ENCODE measurements at places on chromosomes 3 and 15. TPM values are rescaled to one million over a fixed set of nuclear protein-coding genes. Genes with fewer than 3 reads are reported as not detected.

The SLCO2A1 gene
- polyA plus RNA-seq, result 25.6 TPM

DNA sequence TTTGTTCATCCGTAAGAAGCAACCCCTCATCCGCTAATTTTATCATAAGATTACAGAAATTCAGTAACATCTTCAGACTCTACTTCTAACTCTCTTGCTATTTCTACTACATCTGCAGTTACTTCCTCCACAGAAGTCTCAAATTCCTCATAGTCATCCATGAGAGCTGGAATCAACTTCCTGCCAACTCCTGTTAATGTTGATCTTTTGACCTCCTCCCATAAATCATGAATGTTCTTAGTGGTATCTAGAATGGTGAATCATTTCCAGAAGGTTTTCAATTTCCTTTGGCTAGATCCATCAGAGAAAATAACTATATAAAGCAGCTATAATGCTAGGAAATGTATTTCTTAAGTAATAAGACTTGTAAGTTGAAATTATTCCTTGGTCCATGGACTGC, 115.1 kb downstream of the TAFA4 start:
- no peak for DNase-seq

The PLA2G4F gene
- polyA plus RNA-seq, result 2.7 TPM

- no peak for DNase-seq
Measured at GRCh38 chr15:70494517-70494851, 268.9 kb downstream of the UACA start.

The STAC gene
- polyA plus RNA-seq, result 1.5 TPM

DNA sequence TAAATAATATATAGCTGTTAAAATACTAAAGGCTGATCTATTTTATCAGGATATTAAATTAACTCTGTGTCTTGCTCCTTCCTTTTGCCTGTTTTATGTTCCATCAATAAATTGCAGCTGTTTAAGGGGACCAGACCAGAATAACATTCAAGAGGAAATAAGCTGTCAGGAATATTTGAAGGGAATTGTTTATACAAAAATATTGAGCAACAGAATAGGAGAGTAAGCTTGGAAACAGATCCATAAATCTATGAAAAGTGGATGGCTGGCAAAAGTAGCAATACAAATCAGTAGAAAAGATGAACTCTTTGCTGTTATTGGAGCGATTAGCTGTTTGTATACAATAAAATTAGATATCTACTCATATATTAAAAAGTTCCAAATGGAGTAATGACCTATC, 36.2 kb upstream of the PLSCR2 start:
- no peak for DNase-seq

- DNase-seq, result no peak
Measured at GRCh38 chr3:182385356-182385755, 407.9 kb upstream of the ATP11B start.

DNA sequence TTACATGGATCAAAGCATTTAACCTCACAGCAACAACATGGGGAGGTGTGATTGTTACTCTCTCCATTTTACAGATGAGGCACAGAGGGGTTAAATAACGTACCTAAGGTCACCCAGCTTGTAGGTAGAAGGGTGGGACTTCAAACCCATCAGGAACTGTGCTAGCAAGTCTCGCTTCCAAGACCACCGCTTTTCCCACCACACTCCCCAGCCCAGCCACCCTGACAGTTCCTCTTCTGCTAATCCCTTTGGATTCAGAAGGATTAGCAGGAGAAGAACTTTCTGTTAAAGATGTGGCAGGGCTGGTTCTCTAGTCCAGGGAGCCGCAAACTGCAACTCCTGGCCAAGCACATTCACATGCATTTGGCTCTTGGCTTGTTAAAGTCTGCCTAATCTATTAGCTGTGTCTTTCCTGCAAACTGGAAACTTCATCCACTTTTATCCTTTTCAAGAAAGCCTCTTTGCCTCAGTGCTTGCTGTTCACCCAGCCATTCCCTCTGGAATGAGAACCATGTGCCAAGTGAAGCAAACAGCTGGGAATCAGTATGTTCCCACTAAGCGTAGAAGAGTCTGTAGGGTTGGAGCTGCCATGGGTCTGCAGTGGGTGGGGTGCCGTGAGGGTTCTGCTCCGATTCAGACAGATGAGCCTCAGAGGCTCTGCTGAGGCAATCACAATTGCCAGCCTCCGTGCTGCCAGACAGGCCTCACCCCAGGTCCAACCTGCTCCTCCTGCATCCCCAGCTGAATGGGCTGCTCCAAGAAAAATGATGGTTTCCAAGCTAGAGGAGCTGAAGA, 44.6 kb downstream of the POMGNT2 start:
- no peak for DNase-seq

The ERICH6 gene
- polyA plus RNA-seq, result not detected

DNA sequence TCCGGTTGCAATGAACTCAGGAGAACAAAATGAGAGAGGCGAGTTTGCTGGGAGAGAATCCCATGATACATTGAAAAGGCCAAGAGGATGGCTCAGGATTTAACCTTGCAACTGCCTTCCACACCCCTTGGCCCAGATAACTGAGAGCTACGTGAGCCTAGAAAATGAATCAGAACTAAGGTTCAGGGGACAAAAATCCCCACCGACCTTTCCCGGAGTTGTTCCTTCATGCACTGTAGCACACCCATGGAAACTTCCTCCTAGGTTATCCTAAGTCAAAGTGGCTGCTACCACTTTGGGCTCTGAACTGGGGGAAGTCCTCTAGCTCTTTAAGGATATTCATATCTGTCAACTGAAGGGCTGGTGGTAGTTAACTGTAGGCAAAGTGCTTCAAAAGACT, 58.3 kb upstream of the SLC4A7 start:
- no peak for DNase-seq

DNA sequence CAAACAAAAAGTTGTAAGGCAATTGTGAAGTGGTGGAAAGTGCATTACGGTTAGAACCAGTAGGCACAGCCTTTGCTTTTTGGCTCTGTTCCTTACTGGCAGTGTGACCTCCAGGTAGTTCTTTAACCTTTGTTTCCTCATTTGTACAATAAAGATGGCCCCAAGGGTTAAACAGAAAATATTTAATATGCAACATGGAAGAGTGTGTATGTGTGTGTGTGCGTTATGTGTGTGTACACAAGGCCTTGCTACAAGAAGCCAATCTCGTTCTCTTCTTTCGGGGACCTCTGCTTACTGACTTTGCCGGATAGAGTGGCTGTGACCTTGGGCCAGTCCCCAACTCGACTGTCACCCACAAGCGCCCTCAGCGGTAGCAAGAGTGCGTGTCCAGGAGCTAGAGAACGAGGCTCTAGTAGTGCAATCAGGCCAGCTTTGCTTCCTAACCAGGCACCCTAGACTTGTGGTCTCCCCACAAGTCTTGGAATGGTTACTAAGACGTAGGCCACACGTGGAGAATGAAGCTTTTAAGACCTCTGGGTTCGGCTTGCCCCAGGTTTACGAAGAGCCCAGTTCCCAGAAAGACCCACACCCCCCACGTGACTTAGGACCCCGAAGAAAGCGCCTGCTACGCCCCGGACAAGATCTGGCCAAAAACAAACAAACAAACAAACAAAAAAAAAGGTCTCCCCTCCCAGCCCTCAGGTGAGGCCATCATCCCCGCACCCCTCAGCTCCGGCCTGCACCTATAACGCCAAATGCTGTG, 593 bp downstream of the CIAO2A start:
- DNase-seq, result no peak

- DNase-seq, result no peak
Measured at GRCh38 chr3:42014921-42015533, 53.1 kb upstream of the ULK4 start.
